Stimulated activated CD4-positive, alpha-beta T cell treated with anti-CD3 and anti-CD28 coated beads, Interleukin-12 subunit alpha, Interleukin-12 subunit beta, amount 100 ng/mL, for 4 hours (primary cell): ENCODE measurements at places on chromosomes 1 and 21.

GRCh38 chr1:227915564-227916553 lies 31.9 kb downstream of the WNT9A start:
- no peak for DNase-seq

DNA sequence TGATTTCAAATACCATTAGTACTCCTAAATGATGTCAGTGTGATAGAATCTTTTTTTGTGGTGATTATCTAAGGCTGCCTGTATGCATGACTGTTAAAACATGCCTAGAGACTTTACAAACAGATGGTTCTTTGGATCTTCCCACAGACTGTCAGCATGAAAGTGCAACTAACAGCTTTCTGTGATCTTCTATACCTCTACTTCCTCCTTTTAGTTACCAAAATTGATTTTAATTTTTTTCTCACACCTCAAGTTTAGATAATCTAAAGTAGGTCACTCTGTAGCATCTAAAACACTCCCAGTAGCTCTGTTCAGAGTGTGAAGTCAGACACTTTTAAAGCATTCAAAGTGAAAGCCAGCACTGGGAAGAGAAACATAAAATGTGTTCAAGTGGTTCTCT lies 534.5 kb downstream of the PTPRC start:
- no peak for DNase-seq

- DNase-seq = no peak
Measured at GRCh38 chr1:155250246-155250632, 5.0 kb downstream of the ENTREP3 start.

GRCh38 chr1:92951141-92951582 lies 10.1 kb downstream of the DIPK1A start:
- no peak for DNase-seq

GRCh38 chr1:224757508-224757907 lies 141.4 kb downstream of the CNIH3 start:
- DNase-seq = no peak

DNA sequence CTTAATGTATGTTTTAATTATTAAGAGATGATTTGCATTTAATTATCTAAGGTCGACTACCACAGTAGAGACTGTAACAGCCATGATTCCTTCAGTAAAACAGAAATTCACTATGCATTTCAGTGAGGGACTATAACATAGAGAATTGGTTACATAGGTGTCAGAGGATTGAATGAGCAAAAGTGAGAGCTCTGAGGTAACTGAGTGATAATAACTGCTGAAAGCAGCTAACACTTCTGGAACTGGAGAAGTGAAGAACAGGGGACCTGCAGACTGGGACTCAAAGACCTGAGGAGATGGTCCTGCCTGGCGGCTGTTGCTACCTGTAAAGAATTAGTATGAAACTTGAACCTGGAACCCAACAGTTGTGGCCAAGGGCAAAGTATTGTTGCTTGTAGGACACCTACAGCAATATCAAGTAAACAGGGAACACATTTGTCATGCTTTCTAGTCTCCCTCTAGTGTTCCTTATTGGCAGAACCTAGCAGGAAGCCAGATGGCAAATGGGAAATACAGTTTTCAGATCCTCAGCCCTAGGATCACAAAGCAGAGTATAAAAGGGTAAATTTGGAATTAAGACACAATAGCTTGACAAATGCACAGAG lies 110.6 kb downstream of the HS2ST1 start:
- no peak for DNase-seq

DNA sequence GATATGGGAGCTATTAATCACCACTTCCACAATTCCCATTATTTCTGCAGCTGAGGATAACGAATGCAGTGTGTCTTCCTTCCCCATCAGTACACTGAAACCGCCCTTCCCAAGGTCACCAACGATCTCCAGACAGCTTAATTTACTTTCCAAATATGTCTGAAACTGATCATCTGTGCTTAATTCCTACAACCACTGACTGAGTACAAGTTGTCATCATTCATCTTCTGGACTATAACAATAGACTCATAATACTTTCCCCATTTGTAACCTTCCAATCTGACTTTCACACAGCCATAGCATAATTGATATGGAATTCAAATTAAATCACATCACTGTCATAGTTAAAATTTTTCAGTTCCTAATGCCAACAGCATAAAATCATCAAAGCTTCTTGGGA lies 17.4 kb downstream of the DNM3 start:
- no peak for DNase-seq

- DNase-seq = no peak
Measured at GRCh38 chr21:21722731-21723130, 724.5 kb downstream of the NCAM2 start.

- no peak for DNase-seq
Measured at GRCh38 chr1:166884971-166885370, 8.9 kb upstream of the TADA1 start.

- DNase-seq = no peak
Measured at GRCh38 chr21:15059397-15059796, 5.4 kb downstream of the NRIP1 start.

GRCh38 chr1:6788946-6789345 lies 3.7 kb downstream of the CAMTA1 start:
- no peak for DNase-seq

- DNase-seq = no peak
Measured at GRCh38 chr1:15401391-15402055, 8.2 kb upstream of the EFHD2 start.

GRCh38 chr1:160520582-160520981 lies 2.5 kb downstream of the SLAMF6 start:
- DNase-seq = no peak

DNA sequence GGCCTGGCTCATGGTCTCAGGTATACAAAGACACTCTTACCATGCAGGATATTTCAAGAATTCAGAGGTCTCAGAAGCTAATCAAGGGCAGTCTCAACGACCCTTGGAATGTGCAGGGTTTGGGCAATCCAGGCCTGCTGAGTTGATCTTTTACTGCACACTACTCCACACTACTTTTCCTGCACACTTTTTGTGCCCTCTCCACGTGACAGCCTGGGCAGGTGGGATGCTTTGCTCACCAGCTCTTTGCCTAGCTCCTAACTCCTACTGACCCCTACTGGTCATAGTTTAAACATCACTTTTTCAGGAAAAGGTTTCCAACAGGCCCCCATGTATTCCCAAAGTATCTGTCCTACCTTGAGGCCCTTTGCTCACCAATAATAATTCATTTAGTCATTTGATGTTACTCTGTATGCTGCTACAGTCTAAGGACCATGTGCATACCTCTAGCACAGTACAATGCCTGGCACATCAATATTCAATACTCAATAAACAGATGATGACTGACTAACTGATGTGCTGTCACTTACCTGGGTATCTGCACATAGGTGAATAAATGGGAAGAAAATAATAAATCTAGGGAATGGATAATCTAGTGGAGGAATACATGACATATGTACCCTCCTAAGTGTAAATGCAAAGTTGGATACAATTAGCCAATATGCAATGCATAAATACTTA lies 9.6 kb downstream of the DUSP23 start:
- no peak for DNase-seq

- no peak for DNase-seq
Measured at GRCh38 chr1:27652111-27652864, 17.3 kb upstream of the FGR start.

DNA sequence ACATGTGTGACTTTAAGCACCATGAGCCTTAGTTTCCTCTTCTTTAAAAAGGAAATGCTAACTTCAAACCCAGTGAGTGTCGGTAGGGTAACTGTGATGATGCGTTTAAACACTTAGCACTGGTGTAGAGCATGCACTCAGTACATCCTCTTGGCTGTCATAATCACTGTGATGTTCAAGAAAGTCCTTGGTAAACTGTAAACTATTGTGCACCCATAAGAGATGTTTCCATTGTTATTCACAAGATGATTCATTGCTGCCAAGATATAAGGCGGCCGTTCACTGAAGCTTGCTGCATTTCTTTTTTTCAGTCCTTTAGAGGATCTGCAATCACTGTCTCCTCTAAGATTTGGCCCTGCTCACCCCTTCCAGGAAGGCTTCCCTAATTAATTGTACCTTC lies 61.8 kb upstream of the DAB1 start:
- no peak for DNase-seq

DNA sequence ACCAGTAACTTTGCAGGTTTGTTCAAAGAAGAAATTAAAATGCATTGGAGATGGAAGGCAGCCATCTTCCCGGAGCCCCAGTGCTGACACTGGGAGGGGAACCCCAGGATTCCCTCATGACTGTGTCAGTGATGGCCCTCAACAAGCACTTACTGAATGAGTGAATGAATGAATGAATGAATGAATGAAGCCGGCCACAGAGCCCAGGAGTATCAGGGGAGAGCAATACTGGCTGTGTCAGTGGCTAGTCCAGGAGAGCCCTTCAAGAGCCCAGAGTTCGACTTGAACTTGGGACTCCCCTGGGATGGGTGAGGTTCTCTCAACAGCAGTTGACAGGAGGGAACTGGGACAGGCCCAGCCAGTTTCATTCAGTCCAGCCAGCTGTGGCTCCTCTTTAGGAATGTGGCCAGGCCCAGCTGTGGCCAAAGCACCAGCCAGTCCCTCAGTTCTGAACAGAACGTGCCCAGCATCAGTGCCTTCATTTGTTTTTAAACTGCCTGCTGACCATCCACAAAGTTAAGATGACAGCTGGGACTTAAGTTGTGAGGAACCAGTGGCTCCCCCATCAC lies 9.2 kb upstream of the ERG start:
- DNase-seq = no peak

GRCh38 chr1:219279017-219279770 lies 105.5 kb downstream of the LYPLAL1 start:
- no peak for DNase-seq

- DNase-seq = no peak
Measured at GRCh38 chr1:208595745-208596144, 351.6 kb upstream of the PLXNA2 start.

- no peak for DNase-seq
Measured at GRCh38 chr1:221724931-221725605, 16.8 kb downstream of the DUSP10 start.

GRCh38 chr1:12375133-12375829 lies 145.5 kb downstream of the VPS13D start:
- DNase-seq = no peak

- DNase-seq = peak; percentile 66
Measured at GRCh38 chr1:153509729-153510354, 25.9 kb downstream of the S100A6 start.

GRCh38 chr1:220734571-220735326 lies 13.4 kb upstream of the MTARC2 start:
- no peak for DNase-seq

DNA sequence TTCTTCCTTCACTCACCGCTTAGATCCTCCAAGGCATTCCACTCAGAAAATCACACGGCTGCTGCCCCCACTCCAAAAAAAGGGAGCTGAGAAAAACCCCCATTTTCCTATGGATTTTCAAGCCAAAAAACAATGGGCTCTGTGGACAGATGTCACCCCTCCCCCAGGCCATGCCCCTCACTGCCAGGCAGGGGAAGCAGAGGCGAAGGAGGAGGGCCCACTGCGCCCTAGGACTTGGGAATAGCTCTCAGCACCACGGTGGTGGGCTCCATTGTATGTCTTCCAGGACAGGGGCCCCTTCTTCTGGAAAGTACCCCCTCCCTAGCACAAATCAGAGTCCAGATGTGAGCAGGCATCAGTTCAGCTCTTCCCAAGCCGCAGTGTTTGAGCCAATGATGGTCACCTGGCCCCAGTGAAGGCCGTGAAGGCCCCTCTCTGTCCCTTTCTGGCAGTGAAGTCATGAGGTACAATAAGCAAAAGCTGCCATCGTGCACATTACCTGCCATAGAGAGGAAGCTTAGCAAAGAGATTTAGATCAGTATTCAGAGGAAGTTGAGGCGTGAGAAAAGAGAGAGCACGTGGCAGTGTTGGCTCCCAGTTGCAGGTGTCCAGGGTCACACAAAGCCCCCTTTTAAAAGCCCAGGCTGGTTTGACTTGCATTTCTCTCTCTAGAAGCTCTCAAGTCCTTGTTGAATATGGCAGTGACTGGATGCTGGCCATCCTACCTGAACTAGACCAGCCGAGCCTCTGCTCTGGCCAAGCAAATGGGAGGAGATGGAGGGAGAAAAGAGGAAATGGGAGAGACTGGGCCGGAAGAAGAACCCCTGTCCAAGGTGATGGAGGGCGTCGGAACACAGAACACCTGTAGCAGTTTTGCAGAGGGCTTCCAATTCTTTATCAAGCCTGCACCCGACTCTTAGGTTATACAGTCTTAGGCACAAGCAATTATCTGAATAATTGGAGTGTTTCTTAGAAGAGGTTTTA lies 149.0 kb downstream of the TOMM20 start:
- DNase-seq = no peak

DNA sequence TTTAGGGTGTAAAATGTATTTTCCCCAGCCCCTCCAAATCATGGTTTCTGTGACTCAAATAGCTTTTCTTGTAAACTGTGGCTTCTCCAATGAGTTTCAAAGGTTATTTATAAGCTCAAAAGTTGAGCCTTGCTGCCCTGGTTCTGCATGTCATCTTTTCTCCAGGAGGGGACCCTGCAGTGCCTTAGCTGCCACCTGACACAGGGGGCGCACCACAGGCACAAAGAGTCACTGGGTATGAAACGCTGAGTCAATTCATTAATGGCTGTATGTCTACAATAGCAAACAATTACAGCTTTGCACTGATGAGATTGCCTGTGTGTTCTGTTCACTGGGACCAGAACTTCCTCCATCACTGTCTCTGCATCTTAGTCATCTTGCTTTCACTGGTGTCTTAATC lies 100.8 kb downstream of the PCP4 start:
- no peak for DNase-seq

- no peak for DNase-seq
Measured at GRCh38 chr1:93354749-93355148, 9.0 kb downstream of the DR1 start.

DNA sequence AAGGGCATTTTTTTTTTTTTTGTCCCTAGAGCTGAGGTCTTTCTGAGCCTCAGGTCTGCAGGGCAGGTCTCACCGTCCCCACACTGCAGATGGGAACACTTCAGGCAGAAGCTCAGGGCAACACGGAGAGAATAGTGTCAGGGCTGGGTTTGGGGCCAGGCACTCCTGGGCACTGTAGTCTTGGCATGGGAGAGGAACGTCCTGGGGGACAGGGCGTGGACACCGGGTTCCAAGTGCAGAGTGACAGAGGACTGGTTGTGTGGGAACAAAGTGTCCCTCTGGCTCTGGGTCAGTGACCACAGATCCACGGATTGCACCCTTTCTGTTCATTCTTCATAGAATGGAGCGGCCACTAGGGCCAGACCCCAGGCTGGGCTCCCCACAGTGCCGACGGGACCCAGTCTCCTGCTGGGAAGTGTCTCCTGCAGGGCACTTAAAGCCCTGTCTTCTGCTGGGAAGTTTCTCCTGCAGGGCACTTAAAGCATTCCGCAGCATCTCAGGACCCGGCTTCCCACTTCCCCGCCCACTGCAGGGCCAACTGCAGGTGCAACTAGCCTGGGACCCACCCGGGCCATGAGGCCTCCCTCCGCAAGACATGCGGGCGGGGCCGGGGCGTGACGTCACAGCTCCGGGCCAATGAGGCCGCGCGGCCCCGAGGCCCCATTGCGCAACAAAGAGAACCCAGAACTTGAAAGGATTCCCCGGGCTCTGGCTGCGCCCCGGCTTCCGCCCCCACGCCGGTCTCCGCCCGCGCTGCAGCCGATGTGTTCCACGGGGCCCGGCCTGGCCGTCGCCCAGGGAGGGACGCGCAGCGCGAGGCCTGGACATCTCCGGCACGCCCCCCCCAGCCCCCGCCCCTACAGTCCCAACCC lies 1.2 kb downstream of the GPR153 start:
- DNase-seq = peak; percentile 71
